ENCODE measurements at places on chromosomes 7 and 10.

DNA sequence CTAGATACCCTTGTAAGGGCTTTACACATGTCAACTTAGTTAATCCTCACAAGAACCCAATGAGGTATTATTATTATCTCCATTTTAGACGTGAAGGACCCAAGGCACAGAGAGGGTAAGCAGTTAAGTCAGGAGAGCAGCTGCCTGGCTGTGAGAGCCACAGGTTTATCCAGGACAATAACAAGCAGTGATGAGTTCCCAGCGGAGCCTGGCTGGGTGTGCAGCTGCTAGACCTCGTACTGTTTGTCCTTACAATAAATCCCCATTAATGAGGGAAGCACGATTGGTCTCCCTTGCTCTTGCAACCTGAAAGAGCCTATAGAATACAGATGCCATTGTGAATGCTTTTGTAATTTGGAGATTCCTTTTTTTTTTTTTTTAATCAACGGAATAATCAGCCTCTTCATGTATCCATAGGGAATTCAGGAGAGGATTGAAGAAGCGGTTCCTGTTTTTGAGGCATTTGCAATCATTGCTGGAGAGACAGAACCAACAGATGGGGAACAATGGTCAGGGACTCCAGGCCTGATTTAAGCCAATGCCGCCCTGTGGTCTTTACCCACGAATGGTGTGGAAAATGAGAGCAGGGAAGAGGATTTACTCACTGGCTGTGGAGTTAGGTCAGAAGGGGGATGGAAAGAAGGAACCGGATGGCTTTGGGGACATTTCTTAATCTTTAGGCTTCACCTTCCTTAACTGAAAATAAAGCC is 12.3 kb upstream of the ASB4 start:
- no peak for DNase-seq

- DNase-seq: no peak
Measured at GRCh38 chr10:7411671-7412128, 866 bp upstream of the SFMBT2 start.

DNA sequence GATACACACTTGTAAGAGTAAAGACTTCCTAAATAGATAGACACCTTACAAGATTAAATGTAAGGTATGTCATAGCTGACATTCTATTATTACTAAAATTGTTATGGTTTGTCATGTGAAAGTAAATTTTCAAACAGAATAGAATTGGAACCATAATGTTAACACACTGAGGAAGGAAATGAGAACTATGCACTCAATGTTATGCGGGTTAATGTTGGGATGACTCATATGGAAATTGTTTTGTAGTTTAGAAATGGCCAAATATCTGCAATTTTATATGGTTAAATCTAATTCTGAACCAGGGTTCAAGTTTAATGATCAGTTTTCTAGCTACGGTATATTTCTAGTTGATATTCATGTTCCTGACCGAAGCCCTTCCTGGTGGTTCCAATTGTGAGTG is 214.2 kb upstream of the ADO start:
- no peak for DNase-seq

GRCh38 chr7:30213637-30214036 is 70.8 kb upstream of the ZNRF2 start:
- DNase-seq: no peak
